NB4 (cell line): ENCODE measurements at places on chromosomes 1 and 21.

DNA sequence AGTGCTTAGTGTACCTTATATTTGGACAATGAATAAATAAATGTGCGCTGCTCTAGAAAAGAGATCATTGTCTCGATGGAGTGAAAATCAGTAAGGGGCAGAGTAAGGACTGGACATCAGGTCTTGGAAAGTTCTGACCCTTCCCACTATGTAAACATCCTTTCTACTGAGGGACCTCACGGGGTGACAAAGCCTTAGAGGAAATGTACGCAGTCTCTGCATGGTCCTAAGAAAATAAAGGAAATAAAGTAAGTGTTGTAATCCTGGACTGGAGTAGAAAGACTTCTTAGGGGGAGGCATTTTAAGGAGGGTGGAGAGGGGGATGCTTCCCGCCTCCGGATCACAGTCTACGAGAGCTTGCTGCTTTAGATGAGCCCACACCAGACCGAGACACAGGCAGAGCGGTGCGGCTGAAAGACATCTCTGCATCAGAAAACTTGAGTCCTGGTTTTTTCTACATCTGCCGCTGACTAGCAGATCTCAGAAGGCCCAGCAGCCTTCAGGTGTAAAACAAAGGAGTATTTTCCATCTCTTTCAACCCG is 22.3 kb upstream of the GPR137B start:
- no peak for DNase-seq

GRCh38 chr1:226948996-226949395 is 8.9 kb downstream of the COQ8A start:
- no peak for DNase-seq

DNA sequence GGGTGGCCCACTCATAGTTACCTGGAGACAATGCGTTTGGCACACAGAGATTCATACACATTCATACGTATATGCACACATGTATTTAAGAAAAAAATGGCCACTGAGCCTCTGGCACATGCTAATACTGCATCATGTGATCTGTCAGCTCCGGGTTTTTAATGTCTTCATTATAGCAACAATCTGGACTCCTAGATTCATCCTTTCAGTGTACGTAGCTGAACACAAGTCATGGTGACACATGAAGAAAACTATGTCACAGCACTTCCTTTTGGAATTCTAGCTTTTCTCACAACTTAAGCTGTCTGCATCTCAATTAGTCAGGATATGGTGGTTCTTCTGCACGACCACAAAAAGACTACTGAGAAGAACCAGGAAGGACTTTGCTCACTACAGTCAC is 24.7 kb downstream of the HSF2BP start:
- DNase-seq: no peak

DNA sequence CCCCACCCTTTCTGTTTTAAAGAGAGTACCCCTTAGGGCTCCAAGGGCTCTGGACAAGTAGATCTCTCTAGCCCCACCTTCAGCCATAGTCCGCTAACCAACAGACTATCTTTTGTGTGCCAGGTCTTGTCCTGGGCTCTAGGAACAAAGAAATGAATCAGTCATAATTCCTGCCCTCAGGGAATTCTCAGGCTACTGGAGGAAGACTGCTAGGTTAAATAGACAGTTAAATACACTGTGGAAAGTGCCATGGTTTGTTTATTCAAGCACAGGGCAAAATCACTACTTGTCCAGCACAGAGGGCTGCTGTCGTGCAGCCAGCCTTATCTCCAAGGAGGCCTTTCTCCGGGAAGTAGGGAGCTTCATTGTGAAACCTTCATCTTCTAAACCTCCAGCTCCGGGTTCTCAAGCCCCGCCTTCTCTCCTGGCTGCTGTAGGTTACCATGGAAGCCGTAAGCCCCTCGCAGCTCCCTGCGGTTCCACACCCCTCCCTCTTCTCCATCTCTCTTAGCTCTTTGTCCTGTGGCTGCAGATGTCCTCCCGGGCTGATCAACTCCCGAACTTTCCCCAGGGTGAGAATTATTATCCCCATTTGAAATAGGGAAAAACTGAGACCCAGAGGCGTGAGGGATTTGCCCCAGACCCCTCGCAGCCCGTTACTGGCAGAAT is 29.8 kb downstream of the SHISAL2A start:
- DNase-seq: no peak

GRCh38 chr1:54488065-54488750 is 59.8 kb upstream of the ACOT11 start:
- peak; percentile 92 for DNase-seq
